NAMALWA (cell line): ENCODE measurements at places on chromosomes 5 and 9.
A peak's percentile ranks its signal among the peaks of the same experiment; 100 is the strongest.

DNA sequence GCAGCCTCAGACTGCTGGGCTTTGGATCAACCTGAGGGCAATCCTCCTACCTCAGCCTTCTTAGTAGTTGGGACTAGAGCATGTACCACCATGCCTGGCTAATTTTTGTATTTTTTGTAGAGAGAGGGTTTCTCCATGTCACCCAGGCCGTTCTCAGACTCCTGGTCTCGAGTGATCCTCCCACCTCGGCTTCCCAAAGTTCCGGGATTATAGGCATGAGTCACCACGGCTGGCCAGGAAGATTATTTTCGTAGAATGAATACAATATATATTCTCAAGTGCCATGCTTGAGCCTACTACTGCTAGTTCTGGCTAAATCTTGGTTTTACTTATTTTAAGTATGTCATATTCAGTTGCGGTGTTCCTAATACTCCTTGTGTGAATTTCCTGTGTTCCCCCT lies 88.2 kb upstream of the CLINT1 start:
- no peak for DNase-seq

GRCh38 chr9:123727332-123727731 lies 202.6 kb downstream of the DENND1A start:
- DNase-seq, result no peak

GRCh38 chr9:101229606-101230005 lies 155.2 kb downstream of the BAAT start:
- no peak for DNase-seq

- DNase-seq, result no peak
Measured at GRCh38 chr5:180115326-180116076, 43.9 kb upstream of the RNF130 start.

DNA sequence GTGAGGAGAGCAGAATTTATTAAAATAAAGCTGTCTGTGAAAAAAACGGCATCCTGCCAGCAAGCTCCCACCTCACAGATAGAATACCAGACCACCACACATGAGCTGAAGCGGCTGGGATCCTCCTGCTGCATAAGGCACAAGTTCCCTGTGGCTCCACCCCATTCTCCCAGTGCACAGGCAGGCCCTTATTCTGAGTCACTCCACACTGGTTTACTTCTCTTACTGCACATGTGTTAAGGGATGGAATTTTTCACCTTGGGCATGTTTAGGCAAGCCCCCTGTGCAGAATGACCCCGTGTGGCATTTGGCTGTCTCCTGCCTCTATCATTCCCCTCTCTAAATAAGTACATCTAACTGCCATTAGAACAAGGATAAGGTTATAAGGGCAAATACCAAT lies 115.0 kb upstream of the ELAVL2 start:
- DNase-seq, result no peak

- DNase-seq, result no peak
Measured at GRCh38 chr5:61659221-61659696, 327.2 kb downstream of the ZSWIM6 start.

GRCh38 chr5:178808886-178809285 lies 50.9 kb upstream of the ZNF354B start:
- no peak for DNase-seq

- DNase-seq, result no peak
Measured at GRCh38 chr5:64323591-64323990, 157.9 kb downstream of the RNF180 start.

GRCh38 chr5:67591491-67591890 lies 394.9 kb upstream of the CD180 start:
- DNase-seq, result no peak

GRCh38 chr5:101045689-101046088 lies 142.6 kb upstream of the ST8SIA4 start:
- DNase-seq, result peak; percentile 52

DNA sequence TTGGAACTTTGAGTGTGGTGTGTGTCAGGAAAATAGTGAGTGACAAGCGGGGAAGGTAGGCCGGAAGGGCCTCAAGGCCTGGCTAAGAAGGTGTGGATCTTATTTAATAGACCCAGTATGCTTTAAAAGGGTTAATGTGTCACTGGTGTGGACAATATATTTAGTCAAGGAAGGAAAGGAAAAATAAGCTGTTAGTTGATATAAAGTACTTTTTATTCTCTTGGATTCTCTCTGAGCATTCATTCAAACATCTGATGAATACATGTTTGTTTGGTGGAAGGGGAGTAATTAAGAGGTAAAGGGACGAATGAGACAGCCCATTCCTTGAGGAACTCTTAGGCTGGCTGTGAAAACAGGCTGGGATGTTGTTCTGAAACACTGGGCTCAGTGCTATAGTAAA lies 98.9 kb downstream of the MELK start:
- DNase-seq, result no peak

- DNase-seq, result no peak
Measured at GRCh38 chr5:76548525-76549229, 74.5 kb downstream of the F2RL2 start.

- DNase-seq, result no peak
Measured at GRCh38 chr5:143313298-143313852, 90.1 kb downstream of the NR3C1 start.

- DNase-seq, result peak; percentile 21
Measured at GRCh38 chr5:95731571-95732554, 727 bp downstream of the RHOBTB3 start.

DNA sequence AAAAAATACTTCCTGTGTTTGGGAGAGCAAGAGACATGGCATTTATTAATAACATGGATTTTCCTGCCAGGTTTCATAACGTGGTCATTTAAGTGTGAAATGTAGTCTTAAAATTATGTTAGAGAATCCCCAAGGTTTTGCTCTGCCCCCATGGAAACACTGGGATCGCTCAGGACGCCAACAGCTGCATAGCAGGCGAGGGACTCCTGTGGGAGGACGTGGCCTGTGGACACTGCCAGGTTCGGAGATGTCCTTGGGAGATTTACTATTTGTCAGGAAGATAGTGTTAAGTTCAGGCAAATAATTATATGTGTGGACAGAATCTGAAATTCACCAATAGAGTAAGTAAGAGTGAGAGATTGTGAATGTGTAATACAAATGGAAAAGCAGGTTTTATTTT lies 977 bp downstream of the BTNL9 start:
- no peak for DNase-seq

GRCh38 chr5:115985802-115986757 lies 23.8 kb downstream of the LVRN start:
- no peak for DNase-seq

DNA sequence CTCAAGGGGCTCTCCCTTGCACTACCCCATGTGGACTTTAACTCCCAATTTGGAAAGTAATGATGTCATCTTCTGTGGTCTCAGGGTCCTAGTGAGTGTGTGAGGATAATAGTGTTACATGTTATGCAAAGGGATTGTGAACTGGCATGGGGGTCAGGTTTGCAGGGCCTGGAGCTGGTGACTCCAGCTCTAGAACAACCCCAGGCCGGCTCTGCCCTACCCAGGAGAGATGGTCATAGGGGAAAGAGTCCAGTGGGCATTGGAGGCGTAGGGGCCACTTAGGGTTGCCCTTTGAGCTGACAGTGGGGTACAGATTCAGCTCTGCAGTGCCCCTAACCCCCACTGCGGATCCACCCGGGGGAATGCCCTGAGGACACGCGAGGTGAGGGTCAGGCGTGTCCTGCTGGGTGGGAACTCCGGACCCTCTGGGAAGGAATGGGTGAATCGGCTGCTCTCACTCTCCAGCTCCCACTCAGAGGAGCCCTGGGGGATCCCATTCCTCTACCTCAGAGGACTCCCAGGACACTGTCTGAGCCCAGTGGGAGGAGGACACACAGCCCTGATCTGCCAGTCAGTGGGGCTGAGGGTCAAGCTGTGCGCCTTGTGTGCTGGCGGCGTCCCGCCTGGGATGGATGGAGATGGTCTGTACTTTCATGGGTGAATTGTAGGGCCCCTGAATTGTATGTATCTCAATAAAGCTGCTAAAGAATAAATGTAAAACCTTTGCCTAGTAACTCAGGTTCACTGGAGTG lies 2.5 kb upstream of the NKD2 start:
- no peak for DNase-seq

- no peak for DNase-seq
Measured at GRCh38 chr9:115786321-115786720, 367.3 kb upstream of the PAPPA start.

- DNase-seq, result no peak
Measured at GRCh38 chr5:82073179-82073578, 101.4 kb downstream of the ATG10 start.

- peak; percentile 14 for DNase-seq
Measured at GRCh38 chr5:121151534-121151933, 687.4 kb downstream of the PRR16 start.

GRCh38 chr5:14428302-14429081 lies 153.1 kb upstream of the OTULINL start:
- DNase-seq, result no peak

- no peak for DNase-seq
Measured at GRCh38 chr5:16787278-16787677, 148.8 kb downstream of the MYO10 start.

DNA sequence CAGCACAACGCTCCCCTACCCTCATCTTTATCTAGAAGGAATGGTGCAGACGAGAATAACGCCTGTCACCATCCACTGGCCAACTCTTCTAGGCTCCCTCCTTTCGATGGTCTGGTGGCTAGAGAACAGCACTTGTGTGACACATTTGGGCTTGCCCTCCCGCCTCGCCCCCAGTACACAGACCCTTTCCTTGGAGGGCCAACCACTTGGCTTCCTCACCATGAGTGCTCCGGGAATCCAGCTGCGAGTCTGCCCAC lies 1.4 kb downstream of the GNAQ start:
- DNase-seq, result no peak

DNA sequence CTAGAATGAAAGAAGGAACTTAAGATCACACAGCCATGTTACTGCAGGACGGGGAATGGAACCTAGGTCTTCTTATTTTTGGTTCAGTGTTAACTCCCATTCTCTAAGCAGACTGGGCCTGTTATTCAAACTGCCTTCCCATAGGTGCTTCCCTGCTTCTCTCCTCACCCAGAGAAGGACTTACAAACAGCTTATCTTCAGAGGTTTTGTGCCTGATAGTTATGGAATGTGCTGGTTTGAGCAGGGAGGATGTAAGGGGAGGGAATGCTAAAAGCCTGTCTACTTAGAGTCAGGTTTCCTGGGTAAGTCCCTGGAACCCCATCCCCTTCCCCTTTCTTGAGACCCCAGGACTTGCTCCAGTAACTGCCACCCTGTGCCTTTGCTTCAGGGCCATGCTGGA lies 4.2 kb upstream of the PSMD5 start:
- no peak for DNase-seq

GRCh38 chr9:86644675-86645034 lies 290.4 kb upstream of the TUT7 start:
- DNase-seq, result no peak

DNA sequence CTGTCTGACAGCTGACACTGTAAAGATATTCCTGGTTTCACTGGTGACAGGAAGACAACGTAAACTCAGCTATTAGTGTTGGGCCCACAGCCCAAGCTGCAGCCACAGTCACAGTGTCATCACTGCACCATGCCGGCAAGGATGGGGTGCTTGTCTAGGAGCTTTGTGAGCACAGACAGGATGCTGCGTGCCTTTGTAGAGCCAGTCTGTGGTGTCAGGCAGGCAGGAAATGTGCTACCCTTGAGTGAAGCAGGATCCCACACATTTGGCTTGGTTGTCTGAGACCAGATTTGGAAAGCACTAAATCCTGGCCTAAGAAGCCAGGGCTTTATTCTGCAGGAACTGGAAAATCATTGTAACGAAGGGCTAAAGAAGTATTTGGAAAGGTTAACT lies 121.6 kb upstream of the ADAMTS16 start:
- DNase-seq, result no peak

DNA sequence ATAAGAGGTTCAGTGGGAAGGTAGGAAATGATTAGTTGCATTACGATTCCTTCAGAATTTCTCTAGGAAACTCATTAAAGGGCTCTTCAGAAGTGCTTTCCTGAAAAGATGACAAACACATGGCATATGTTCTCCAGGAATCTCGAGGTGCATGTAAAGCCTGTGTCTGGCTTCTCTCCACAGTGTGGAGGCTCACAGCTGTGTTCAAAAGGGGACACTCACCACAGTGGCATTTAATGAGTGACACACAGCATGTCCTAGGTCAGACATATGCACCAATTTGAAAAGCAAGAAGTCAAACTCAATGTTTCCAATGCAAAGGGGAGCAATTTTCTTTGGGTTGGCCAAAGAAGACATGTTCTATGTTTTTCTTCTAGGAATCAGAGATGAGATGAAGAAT lies 976.9 kb downstream of the MAT2B start:
- no peak for DNase-seq

DNA sequence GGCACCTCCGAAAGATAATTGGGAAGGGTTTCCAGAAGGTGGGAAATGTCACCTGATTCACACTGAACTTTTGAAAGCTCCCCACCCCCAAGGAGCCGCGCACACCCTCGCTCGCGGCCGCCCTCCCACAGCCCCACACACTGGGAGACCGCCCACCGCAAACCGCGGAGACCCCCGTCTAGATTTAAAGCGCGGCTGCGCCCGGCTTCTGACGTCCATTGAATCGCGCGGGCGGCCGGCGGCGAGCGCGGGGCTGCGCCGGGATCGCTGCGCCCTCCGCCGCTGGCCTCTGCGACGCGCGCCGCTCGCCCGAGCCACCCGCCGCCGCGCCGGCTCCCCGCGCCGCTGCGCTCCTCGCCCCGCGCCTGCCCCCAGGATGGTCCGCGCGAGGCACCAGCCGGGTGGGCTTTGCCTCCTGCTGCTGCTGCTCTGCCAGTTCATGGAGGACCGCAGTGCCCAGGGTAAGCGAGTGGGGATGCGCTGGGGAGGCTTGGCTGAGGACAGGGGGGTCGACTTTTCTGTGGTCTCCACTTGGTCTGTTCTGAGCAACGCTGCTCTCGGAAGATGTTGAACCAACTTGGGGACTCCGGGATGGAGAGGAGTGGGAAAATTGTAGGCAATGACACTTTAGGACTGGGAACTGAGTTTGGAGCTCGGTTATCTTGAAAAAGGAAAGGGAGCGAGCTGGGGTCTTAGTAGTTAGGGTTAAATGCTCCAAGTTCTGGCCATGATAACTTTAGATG lies at the start of gene FST:
Gene FST (plus strand): TSS at position 214 of the 743 bp plus-strand sequence. CDS start 163 bp downstream, at position 377.
- DNase-seq, result no peak

GRCh38 chr9:136011703-136012496 lies 50.7 kb upstream of the UBAC1 start:
- DNase-seq, result peak; percentile 44

DNA sequence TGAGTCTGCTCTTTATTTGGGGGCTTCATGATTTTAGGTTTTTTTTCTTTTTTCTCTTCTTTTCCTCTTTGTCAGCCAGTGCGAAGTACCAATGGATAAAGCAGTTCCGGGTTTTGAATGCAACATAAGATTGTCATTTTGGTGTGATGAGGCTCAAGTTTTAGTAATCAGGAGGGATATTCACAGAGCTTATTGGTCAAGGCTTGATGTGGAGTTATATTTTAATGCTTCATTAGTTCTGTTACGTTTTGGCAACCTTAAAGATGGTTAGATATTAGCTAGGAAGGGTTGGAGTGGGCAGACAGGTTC lies 1.4 kb downstream of the PIK3R1 start:
- DNase-seq, result no peak

DNA sequence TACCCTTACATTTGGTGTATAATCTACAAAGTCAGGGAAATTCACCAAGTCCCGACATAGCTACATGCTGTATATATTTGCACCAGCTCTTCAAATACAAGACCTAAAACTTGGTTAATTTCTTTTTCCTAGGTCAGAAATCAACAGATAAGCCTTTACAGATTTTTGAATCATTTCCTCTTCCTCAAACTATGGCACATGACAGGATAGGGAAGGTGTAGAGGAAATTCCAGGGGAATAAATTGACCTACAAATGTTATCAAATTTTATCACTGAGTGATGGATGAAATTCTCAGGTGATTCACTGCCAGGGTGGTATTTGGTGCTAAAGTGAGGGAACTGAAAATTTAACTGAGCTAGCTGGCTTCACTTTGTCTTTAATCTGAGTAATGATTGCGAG lies 360.0 kb downstream of the BNC2 start:
- DNase-seq, result no peak
